Activated CD4-positive, alpha-beta T cell treated with anti-CD3 and anti-CD28 coated beads for 36 hours (primary cell): ENCODE measurements at places on chromosomes 6 and 20. TPM values are rescaled to one million over a fixed set of nuclear protein-coding genes. Genes with fewer than 3 reads are reported as not detected.

DNA sequence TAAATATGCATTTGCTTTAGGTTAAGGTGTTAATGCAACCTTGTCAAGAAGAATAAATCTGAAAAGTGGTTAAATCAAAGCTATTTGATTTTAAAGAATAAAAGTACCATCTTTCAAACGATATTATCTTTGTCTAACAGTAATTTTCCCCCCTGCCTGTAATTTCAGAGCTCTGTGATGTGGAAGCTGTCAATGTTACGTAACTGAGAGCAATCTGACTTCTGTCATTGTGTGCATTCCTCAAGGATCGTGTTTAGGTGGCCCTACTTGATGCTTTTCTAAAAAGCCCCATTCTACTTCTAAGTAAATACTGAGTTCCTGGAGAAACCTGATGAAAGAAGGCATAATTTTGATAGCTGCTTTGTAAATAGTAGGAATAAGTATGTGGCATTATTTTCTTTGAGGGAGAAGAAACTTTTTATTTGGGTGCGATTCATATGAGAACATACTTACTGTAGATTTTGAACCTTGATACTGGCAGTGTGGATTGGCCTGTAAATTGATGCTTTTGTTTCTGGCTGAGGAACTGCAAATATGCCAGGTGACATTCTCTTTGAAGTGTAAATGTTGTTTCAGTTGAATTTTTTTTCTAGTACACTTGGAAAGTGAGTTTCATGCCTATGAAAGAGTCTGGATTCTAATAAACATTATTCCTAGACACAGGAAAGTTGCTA is 529.6 kb upstream of the FLRT3 start:
- H3K4me3 ChIP-seq = no peak overlapping the region
- no peak overlapping the region for H3K27ac ChIP-seq
- DNase-seq = no peak
- no peaks in the 10 kb centered on the region for H3K4me1 ChIP-seq
- no peaks in the 10 kb centered on the region for H3K27me3 ChIP-seq

DNA sequence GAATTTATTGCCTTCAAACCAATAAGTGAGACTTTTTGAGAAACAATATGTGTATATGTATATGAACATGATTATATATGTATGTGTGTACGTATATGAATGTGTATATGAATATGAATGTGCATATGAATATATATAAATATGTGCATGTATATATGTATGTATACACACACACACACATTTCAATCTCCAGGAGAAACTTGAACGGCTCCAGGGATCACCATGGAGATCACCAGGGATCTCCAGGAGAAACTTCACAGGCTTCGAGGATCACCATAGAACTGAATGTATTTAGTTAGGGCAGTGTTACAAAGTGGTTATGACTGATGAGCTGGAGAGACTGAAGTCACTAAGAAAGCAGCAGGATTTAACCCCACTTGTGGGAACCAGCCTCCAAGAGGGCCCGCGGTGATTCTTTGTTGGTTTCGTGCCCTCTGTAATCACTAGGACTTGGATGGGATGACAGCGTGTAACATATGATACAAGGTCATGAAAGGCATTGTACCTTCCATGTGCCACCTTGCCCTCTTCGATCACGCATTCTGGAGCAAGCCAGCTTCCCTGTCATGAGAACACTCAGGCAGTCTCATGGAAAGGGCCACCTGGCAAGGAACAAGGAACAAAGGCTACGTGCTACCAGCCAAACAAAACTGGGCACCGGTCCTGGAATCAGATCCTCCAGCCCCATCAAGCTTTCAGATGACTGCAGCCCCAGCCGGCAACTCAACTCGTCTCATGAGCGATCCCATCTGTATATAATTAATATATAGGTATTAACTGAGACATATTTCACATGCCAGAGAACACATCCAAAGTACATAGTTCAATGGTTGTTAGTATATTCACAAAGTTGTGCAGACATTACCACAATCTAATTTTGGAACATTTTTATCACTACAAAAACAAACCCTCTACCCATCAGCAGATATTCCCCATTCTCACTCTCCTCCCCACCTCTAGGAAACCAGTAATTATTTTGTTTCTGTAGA is 8.6 kb downstream of the FAM50B start:
- H3K27ac ChIP-seq = no peak overlapping the region
- no peak for DNase-seq
- peaks cover 5% of the 10 kb centered on the region for H3K36me3 ChIP-seq
- no peaks in the 10 kb centered on the region for H3K4me1 ChIP-seq
- no peak overlapping the region for H3K4me3 ChIP-seq

- H3K4me3 ChIP-seq = no peak overlapping the region
- no peaks in the 10 kb centered on the region for H3K27me3 ChIP-seq
- peak overlapping the region; percentile 69 for H3K27ac ChIP-seq
- DNase-seq = no peak
- peaks cover 45% of the 10 kb centered on the region for H3K4me1 ChIP-seq
- peaks cover 35% of the 10 kb centered on the region for H3K36me3 ChIP-seq
These were observed 15.7 kb upstream of the TMEM217 start for GRCh38 chr6:37273690-37274089.

The SNX21 gene
- 1.2 TPM for total RNA-seq

The HSPA12B gene
- not detected for total RNA-seq

The CAGE1 gene
- 0.09 TPM for total RNA-seq

The CASS4 gene
- 5.1 TPM for total RNA-seq

The BFSP1 gene
- total RNA-seq = 0.12 TPM
